ENCODE measurements at places on chromosomes 3 and 15.

GRCh38 chr15:72872066-72872845 is 88.7 kb upstream of the ADPGK start:
- no peak for DNase-seq

GRCh38 chr3:55369141-55369847 is 117.8 kb downstream of the WNT5A start:
- no peak for DNase-seq

DNA sequence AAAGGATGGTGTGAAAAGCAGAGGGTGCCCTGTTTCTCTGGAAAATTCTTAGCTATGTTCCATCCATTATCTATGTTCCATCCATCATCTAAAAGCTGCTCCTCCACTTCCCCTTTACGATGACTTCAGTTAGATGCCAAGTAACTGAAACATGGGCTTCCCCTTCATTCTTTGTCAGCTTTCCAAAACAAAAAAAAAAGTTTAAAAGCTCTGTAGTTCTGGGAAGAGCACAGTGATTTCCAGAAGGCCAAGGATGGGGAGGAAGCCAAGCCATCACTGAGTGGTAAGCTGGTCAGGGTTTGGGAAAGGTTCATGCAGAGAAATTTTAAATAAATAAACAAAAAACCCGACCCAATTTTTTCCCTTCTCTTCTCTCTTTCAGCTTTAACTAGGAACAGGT is 111.5 kb downstream of the CFAP44 start:
- DNase-seq: peak; percentile 49

DNA sequence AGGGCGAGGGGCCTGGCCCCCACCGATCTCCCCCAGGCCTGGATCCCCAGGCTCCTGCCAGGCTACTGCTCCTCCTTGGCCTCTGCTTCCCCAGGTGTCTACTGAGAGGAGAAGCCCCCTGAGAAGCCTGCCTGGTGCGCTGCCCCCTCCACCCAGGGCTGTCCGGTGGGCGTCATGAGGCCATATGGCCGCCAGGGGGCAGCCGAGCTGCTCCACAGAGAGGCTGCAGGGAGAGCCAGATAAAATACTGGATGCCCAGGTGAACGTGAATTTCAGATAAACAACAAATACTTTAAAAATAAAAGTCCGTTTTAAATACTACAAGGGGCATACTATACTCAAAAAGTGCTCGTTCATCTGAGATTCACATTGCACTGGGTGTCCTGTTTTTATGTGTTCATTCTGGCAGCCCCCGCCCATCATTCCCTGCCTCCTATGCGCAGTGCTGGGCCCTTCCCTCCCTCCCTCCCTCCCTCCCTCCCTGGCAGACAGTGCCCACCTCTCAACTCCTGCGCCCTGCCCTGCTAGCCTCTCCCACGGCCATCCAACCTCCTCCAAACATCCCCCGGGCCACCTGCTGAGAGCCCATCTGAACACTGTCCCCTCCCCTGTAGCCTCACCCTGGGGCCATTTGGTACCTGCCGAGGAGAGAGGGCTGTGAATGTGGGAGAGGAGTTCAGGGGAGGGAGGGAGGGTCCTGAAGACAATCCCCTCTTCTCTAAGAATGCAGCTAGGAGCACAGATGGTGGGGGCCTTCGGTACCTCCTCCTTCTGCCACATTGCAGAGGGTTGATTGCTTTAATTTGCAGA is 29.6 kb downstream of the PSTPIP1 start:
- DNase-seq: peak; percentile 53

- no peak for DNase-seq
Measured at GRCh38 chr3:6172871-6173642, 687.9 kb upstream of the GRM7 start.

GRCh38 chr3:194757647-194758061 is 72.0 kb downstream of the FAM43A start:
- DNase-seq: no peak

DNA sequence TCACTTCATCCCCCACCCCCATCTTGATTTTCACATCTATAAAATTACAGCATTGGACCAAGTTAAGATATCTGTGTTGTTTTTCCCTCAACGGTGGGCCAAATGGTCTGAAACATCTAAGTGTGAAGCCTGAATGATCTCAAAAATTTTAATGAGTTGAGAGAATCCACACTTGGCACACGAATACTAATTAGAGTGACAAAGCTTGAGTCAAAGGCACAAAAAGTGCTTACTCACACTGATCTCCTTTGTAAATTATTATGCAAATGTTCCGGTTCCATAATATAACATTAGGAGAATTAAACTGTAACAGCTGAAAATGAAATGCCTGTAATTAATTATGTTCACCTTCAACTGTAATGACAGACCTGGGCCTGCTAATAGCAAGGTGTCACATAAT is 33.6 kb downstream of the GPR176 start:
- DNase-seq: no peak

DNA sequence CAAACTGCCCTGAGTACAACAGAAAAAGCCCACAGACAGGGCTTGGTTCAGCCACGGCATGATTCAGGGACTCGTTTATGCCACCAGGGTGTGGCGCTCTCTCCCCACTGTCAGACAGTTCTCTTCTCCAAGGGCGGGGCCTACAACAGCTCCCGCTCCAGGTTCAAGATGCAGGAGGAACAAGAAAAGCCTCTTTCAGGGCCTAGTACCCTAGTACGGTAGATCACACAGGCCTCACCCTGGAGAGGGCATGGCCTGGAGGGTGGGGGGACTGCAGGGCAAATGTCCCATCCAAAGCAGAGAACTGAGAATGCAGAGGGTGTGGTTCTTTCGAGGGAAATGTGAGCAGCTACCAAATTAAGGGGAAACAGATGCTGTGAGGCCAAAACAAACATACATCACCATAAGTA is 12.0 kb downstream of the MESD start:
- DNase-seq: peak; percentile 72

DNA sequence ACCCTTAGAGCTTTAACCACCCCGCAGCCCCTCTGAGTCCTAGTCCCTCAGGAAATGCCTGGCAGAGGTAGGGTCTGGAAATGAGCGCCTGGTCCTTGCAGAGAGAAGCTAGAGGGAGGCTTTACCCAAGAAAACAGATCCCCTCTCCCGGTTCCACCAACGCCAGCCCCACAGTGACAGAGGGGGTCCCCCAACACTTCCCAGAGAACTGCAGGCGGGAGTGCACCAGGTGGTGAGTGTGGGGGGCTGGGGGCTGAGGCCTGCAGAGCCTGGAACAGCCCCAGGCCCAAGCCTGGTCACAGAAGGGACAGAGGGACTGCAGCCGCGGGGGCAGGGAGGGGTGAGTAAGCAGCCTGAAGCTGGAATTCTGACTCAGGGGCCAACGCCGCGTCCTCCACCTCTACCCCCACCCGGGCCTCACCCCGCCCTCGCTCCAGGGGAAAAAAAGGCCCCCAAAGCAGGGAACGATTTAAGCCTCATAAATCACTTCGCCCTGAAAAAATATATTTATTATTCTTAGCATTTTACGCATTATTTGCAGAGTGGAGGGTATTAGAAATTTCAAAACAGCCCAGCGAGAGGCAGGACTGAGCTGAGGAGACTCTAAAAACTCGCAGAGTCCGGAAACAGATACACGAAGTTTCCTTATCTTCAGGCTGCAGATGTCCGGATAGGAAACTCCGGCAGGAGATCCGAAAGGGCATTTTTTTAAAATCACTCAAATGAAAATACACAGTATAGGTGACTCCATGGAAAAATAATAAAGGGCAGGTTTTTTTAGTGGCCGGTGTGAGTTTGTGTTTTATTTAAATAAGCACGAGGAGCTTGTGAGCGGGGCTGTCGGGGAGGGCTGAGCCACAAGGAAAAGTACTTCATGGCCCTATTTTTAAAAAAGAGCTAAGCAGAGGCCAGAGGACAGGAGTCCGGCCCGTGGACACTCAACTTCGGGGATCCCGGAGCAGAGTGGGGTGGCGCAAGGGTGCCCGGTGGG is 10.0 kb downstream of the GATA2 start:
- peak; percentile 60 for DNase-seq

- peak; percentile 75 for DNase-seq
Measured at GRCh38 chr3:160641665-160642309, 35.2 kb upstream of the ARL14 start.

GRCh38 chr15:73867426-73867825 is 5.9 kb upstream of the TBC1D21 start:
- no peak for DNase-seq

- DNase-seq: no peak
Measured at GRCh38 chr15:31830591-31830990, 199.7 kb upstream of the CHRNA7 start.

GRCh38 chr3:19455546-19455945 is 307.2 kb downstream of the KCNH8 start:
- DNase-seq: no peak

DNA sequence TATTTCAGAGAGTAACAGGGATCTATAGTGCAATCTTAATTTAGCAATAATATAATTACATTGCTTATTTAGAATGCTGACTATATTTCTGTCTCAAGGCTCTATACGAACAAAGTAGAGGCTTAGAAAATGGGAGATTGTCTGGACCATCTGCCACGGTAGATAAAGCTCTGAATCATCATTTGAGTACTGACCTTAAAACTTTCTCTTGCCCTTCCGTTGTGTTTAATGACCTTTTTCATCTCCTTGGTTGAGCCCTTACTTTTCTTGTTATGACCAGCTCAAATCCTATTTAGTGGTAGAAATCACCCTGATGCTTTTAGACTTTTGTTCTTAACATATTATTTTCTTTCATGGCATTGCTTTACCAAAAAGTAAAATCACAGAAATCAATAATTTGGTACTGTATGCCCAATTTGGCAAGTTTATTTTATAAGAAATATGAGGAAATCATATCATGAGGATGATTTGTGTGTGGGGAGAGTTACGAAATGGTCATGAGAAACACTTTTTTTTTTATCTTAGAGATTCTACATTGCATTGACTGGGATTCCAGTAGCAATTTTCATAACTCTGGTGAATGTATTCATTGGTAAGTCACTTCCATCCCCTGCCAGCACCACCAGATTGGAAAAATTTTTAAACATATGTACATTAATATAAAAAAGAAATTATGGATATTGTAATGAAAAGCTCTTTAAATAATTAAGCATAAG is 11.0 kb downstream of the NDUFB5 start:
- DNase-seq: peak; percentile 32

- peak; percentile 47 for DNase-seq
Measured at GRCh38 chr3:139797724-139798343, 120.1 kb upstream of the NMNAT3 start.

GRCh38 chr15:95068701-95069521 is 837.5 kb downstream of the MCTP2 start:
- DNase-seq: no peak

- DNase-seq: no peak
Measured at GRCh38 chr3:20023623-20024405, 11.8 kb upstream of the PP2D1 start.

DNA sequence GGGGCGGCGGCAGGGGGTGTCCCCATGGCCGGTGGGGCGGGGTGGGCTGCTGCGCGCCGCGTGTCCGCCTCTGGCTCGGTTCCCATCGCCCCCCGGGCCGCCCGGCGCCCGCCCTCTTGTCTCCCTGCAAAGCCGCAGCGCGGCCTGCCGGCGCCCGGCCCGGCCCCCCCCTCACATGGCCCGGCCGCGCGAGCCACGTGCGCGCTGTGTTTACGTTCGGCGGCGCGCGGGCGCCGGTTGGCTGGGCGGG is 502 bp downstream of the NR1D2 start:
- DNase-seq: no peak

DNA sequence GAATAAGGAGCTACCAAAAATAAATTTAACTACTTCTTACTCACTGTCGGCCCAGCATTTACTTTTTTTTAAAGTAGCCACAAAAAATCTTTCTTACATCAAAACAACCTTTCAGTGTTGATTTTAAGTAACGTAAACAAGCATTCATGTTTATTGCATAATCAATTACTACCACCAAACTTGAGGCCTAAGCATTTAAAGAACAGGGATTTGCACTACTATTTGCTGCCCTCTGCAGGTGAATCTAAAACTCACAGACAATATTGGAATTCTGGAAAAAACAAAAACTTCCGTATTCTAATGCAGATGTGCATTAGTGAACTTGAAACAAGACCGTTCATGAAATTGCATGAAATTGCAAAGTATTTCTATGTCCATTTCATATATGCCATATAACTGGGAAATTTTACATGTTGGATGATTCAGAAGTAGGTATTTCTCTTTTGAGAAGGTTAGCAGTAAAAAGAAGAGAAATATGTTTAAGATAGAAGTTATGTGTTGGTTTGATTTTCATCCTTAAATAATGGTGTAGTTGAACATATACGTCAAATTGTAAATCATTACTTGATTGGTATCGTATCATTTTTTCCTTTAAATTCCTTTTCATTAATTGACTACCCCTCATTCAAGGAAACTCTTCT is 55.6 kb downstream of the CGGBP1 start:
- peak; percentile 81 for DNase-seq

GRCh38 chr3:901953-902778 is 190.7 kb upstream of the CNTN6 start:
- peak; percentile 16 for DNase-seq

- peak; percentile 40 for DNase-seq
Measured at GRCh38 chr3:149085828-149086231, 503 bp downstream of the HLTF start.

- DNase-seq: no peak
Measured at GRCh38 chr3:50533316-50533715, 29.9 kb upstream of the CACNA2D2 start.

DNA sequence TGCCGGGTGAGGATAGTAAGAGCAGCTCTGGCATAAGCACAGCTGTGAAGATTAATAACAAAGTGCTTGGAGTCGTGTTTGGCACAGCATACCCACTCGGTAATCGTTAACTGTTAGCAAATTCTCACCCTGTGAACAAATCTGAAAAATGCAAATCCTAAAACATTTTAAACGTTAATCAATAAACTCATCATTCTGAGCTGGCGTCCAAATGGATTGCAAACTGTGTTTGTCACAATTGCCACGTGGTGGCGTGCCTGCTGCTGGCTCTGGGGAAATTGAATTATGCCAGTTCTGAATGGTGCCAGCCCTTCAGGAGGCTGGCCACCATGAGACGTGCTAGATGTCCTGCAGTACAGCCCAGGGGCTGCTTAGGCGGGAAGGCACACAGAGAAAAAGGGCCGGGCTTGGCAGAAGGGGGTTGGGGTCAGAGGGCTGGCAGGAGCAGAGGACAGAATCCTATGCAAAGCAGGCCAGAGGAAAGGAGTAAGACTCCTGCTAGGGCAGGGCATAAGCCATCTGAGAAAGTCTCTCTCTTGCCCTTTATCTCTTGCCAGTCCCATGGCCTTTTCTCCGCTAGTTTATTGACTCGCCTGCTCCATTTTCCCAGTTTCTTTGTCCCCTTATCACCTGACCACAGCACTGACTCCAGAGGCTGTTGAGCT is 22.1 kb upstream of the POLG start:
- no peak for DNase-seq

DNA sequence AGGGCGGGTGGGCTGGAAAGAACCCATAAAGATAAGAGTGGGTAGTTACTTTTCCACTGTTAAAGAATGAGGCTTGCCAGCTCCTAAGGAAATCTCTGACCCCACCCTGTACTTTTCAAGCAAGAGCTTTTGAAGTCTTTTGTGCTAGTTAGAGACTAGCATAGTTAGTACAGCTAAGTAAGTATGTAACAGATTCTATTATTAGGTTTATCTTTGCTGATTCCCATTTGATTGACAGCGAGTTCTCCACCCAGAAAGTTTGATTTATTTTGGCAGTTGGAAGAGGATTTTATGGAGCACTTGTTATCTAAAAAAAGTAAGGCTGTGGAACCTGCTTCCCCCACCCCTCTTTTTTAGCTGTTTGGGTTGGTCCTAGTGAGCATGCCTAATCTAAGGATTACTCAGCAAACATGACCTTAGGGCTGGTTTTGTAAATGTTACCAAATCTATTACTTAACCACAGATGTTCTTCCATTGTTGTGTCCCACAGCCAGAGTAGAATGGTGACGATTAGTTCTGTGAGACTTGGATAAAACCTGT is 57.6 kb downstream of the FNDC3B start:
- DNase-seq: peak; percentile 94

Data from fibroblast of the aortic adventitia (primary cell).